Stimulated activated CD4-positive, alpha-beta T cell treated with anti-CD3 and anti-CD28 coated beads, TNF-alpha, amount 100 ng/mL, for 24 hours (primary cell): ENCODE measurements at places on chromosomes 2 and 18.

DNA sequence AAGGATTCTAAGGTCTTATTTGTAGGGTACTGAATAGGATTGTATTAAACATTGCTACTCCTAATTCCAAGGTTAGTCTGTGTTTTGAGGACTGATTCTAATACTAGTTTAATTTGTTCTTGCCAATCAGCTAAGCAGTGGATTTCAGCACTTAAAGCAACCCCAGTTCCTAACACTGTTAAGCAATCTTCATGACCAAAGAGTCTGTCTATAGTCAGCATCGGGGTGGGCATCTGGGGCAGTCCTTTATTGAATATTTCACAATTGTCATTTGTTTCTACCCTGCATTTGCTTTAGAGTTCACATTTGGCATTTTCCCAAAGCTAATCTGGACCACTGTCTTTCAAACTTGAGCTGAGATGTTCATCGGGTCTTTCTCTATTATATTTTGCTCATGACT, 248.0 kb upstream of the TANK start:
- DNase-seq = no peak

DNA sequence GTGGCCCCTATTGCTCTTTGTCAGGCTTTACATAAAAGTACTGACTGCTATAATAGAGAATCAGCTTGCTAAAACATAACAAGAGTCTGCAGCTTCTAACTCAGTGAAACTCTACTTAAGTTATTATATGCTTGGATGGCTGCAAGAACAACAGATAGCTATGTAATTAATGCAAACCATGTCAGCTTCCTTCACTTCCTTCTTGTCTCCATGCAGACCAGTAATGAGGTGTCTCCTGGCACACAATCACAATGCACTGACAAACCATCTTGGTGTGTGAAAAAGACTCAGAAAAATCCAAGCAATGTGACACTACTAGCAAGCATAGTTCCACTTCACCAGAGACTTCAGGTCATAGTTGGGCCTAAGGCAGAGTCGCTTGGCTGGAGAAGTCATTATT, 2068.9 kb upstream of the PIK3C3 start:
- no peak for DNase-seq

GRCh38 chr2:224159345-224159928, 120.4 kb upstream of the SERPINE2 start:
- no peak for DNase-seq

GRCh38 chr18:46320928-46321711, 216.9 kb downstream of the HAUS1 start:
- no peak for DNase-seq

DNA sequence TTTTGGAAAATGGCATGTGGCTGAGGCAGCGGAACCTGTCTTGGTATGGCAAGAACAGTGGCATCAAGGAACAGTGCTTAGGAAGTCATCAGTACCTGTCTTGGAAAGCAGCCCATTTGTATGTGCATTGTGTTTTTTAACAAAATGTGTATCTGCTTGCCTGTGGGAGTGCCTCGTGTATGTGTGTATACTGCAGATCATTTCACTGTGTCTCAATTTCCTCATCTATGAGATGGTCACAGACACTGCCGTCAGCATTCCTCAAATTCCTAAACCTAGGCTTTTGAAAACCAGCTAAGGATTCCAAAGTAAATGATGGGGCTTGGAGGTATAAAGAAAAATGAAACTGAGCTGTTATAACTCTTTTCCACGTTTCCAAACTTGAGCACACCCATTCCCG, 441.3 kb downstream of the RND3 start:
- no peak for DNase-seq

- no peak for DNase-seq
Observed at GRCh38 chr2:240593703-240594451, 7.3 kb downstream of the CAPN10 start.

- no peak for DNase-seq
Observed at GRCh38 chr2:9269695-9270360, 63.2 kb downstream of the ASAP2 start.

DNA sequence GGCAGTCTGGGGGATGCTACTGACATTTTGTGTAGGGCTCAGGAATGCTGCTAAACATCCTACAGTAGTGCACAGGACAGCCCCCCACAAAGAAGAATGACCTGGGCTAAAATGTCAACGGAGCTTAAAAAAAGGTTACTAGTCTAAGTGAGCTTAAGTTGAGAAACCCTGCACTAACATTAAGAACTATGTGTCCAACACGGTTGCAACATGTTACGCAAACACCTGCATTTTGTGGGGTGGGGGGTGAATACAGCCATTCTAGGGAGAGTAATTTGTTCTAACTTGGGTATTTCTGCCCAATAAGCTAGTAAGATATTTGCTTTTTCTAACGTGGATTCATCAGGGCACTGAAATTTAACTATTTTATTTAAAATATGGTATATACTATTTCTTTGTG, 57.9 kb downstream of the SLC8A1 start:
- no peak for DNase-seq

GRCh38 chr18:63664571-63664970, 2.9 kb upstream of the SERPINB3 start:
- DNase-seq = no peak
